Natural killer cell treated with Interleukin-12 subunit alpha and Interleukin-12 subunit beta and Interleukin-15 and Interleukin-18, amount 100 ng/mL, for 72 hours (primary cell): ENCODE measurements at places on chromosomes 6 and 20. TPM values are rescaled to one million over a fixed set of nuclear protein-coding genes. Genes with fewer than 3 reads are reported as not detected.

DNA sequence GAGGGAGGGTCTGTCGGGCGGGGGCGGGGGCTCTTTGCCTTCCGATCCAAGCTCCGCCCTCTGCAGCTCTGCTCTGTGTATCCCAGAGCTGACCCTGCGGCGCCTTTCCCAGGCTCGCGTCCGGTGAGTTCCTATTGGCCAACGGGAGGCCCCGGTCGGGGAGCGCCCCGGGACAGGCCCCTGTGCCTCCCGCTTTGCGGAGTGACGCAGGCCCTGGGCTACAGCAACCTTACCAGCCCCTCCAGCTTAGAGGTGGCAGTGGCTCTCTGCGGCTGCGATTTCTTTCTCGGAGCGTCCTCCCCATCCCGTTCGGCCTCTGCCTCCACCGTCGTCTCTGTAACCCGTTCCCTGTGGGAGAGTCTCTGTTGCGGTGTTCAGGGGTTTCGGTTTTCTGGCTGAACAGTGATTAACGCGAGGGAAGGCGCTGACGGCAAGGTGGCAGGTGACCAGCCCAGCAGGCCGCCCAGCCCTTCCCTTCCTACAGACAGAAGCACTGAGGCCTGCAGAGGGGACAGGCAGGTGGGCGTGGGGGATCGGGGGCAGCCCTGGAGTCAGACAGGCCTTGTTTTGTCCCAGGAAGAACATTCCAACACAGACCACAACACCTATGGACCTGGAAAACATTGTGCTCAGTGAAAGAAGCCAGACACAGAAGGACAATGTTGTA is 18.1 kb upstream of the CEBPB start:
- no peak overlapping the region for H3K27ac ChIP-seq
- no peaks in the 10 kb centered on the region for H3K36me3 ChIP-seq
- peaks cover 14% of the 10 kb centered on the region for H3K4me1 ChIP-seq
- peak; percentile 77 for DNase-seq
- peak overlapping the region; percentile 19 for H3K4me3 ChIP-seq

The PTGIS gene
- total RNA-seq, result 0.08 TPM

DNA sequence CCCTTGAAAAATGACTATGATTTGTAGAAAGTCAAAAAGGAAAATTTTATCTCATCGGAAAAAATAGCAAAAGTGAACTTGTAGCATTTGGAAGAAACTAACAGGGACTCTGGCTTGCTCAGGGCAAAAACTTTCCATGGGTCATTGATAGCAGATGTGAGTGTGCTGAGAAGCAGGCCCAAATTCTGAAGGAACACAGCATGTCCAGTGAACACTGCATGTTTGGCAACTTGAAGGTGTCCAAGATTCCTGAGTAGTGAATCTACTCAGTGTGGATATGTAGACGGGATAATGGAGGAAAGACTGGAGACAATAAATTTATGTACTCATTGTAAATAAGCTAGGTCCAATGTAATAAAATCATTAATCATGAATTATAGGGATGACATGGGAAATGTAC is 8.2 kb downstream of the SLC17A2 start:
- H3K36me3 ChIP-seq, result no peaks in the 10 kb centered on the region
- no peak for DNase-seq
- peaks cover 8% of the 10 kb centered on the region for H3K4me1 ChIP-seq

DNA sequence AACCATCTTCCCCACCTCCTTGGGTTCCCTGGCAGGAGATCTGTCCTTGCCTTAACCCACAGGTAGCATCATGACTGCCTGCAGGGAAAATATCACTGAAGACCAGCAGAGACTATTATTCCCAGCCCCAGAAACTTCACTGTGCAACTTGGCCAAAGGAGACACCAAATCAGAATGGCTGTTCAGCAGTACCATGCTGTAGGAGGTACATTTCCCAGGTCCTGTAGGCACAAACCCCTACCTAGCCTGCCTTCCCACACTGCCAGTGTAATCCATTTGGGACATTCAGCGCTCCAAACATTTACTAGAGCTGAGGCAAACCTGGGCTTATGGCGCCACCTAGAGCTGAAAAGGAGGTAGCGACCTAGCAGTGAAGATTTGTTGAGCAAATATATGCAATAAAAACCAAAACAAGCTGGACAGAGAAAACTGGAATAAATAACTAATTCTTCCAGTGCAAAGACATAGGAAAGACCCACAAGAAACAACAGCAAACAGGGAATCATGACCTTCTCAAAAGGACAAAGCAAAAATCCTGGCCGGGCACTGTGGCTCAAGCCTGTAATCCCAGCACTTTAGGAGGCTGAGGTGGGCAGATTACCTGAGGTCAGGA is 60.3 kb downstream of the VTA1 start:
- no peak overlapping the region for H3K4me3 ChIP-seq
- no peak overlapping the region for H3K27ac ChIP-seq
- H3K36me3 ChIP-seq, result peaks cover 33% of the 10 kb centered on the region
- H3K27me3 ChIP-seq, result no peaks in the 10 kb centered on the region
- DNase-seq, result no peak

GRCh38 chr20:10978019-10978702 is 304.4 kb upstream of the JAG1 start:
- H3K27me3 ChIP-seq, result peaks cover 2% of the 10 kb centered on the region
- H3K4me1 ChIP-seq, result no peaks in the 10 kb centered on the region
- H3K27ac ChIP-seq, result no peak overlapping the region
- H3K4me3 ChIP-seq, result no peak overlapping the region
- no peak for DNase-seq

GRCh38 chr20:51062065-51062464 is 39.2 kb upstream of the KCNG1 start:
- peak; percentile 68 for DNase-seq
- peaks cover 38% of the 10 kb centered on the region for H3K27me3 ChIP-seq
- peak overlapping the region; percentile 53 for H3K4me3 ChIP-seq
- H3K4me1 ChIP-seq, result peaks cover 16% of the 10 kb centered on the region

The TTBK1 gene
- 0.81 TPM for total RNA-seq

GRCh38 chr6:51553246-51554015 is 534.0 kb downstream of the PKHD1 start:
- H3K4me1 ChIP-seq, result no peaks in the 10 kb centered on the region
- H3K27me3 ChIP-seq, result no peaks in the 10 kb centered on the region
- H3K4me3 ChIP-seq, result no peak overlapping the region

DNA sequence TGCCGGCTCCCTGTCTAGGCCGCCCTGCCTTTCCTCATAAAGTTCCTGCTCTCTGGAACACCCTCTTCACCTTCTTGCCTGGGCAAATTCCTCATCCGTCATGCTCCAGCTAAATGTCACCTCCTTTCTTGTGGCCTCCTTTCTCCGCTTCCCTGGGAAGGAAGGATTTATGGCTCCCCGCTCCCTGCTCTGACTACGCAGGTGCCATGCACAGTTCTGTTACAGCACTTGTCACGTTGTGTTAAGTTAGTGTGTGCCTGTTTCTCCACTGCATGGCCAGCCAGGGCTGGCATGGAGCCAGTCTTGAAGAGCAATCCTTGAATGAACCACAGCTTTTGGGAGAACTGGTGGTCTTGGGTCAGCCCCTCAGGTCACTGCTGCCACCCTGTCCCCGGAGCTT is 61.7 kb downstream of the CD40 start:
- no peaks in the 10 kb centered on the region for H3K36me3 ChIP-seq
- H3K4me3 ChIP-seq, result no peak overlapping the region
- peaks cover 21% of the 10 kb centered on the region for H3K27me3 ChIP-seq
- DNase-seq, result no peak
- H3K27ac ChIP-seq, result no peak overlapping the region
- H3K4me1 ChIP-seq, result no peaks in the 10 kb centered on the region

GRCh38 chr6:167668019-167668753 is 158.5 kb upstream of the AFDN start:
- DNase-seq, result no peak
- H3K4me3 ChIP-seq, result no peak overlapping the region
- peaks cover 9% of the 10 kb centered on the region for H3K36me3 ChIP-seq
- no peak overlapping the region for H3K27ac ChIP-seq
- peaks cover 2% of the 10 kb centered on the region for H3K4me1 ChIP-seq

The PTCHD4 gene
- not detected for total RNA-seq

The CFB gene
- 0.40 TPM for total RNA-seq

DNA sequence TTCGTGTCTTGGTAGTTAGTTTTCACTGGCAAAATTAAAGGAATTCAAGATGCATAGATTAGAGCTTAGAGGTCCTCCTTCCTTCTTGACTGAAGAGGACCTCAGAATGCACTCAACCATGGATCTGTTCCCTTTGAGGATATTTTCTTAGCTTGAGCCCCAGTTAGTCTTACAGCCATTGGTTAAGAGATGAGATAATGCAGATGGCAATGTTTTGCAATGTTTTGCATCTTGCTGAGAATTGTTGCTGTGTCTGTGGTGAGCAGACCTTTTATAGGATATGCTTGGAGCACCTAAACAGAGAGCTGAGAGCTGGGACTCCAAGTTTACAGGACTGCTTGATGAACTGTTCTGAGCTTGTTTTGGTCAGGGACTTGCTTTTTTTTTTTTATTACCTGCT is 107.5 kb downstream of the TMEM170B start:
- H3K27ac ChIP-seq, result no peak overlapping the region
- DNase-seq, result no peak
- H3K4me3 ChIP-seq, result no peak overlapping the region
- no peaks in the 10 kb centered on the region for H3K36me3 ChIP-seq
- no peaks in the 10 kb centered on the region for H3K4me1 ChIP-seq

The SIRPG gene
- 2.4 TPM for total RNA-seq

DNA sequence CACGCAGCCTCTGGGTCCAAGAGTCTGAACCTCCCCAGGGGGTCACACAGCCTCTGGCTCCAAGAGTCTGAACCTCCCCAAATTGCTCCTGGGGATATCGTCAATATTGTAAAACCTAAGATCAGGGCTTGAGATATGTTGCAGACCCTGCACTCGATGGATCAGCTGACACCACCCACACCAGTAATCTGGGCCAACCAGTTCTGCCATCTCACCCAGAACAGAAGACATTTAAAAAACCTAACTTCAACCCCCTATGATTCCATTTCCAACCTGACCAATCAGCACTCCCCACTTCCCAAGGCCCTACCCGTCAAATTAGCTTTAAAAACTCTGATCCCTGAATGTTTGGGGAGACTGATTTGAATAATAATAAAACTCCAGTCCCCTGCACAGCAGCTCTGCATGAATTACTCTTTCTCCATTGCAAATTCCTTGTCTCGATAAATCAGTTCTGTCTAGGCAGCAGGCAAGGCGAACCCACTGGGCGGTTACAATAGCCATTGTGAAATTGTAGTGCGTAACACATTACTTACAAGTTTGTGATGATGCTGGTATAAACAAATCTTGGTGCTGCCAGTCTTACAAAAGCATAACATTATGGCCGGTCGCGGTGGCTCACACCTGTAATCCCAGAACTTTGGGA is 32.4 kb upstream of the FAM135A start:
- H3K27me3 ChIP-seq, result peaks cover 19% of the 10 kb centered on the region
- no peak overlapping the region for H3K27ac ChIP-seq
- no peak overlapping the region for H3K4me3 ChIP-seq

The FAM83C gene
- 0.10 TPM for total RNA-seq

The TFAP2C gene
- total RNA-seq, result not detected

The BANF2 gene
- not detected for total RNA-seq

GRCh38 chr20:15200147-15200565 is 862.7 kb upstream of the FLRT3 start:
- DNase-seq, result no peak
- no peaks in the 10 kb centered on the region for H3K36me3 ChIP-seq
- H3K27me3 ChIP-seq, result no peaks in the 10 kb centered on the region
- H3K4me1 ChIP-seq, result no peaks in the 10 kb centered on the region

- H3K27ac ChIP-seq, result no peak overlapping the region
- H3K27me3 ChIP-seq, result no peaks in the 10 kb centered on the region
- no peaks in the 10 kb centered on the region for H3K36me3 ChIP-seq
- DNase-seq, result no peak
- no peak overlapping the region for H3K4me3 ChIP-seq
- H3K4me1 ChIP-seq, result peaks cover under 1% of the 10 kb centered on the region
Measured at GRCh38 chr20:8299921-8300320, 167.9 kb downstream of the PLCB1 start.

The TOX2 gene
- total RNA-seq, result 4.0 TPM

GRCh38 chr6:32519118-32519909 is 10.8 kb downstream of the HLA-DRB5 start:
- H3K4me3 ChIP-seq, result no peak overlapping the region
- peaks cover 9% of the 10 kb centered on the region for H3K27me3 ChIP-seq
- no peaks in the 10 kb centered on the region for H3K36me3 ChIP-seq

- H3K4me1 ChIP-seq, result no peaks in the 10 kb centered on the region
- H3K36me3 ChIP-seq, result no peaks in the 10 kb centered on the region
- DNase-seq, result no peak
Measured at GRCh38 chr6:139570166-139570565, 195.7 kb upstream of the CITED2 start.

The ARMH2 gene
- 0.74 TPM for total RNA-seq

The CD24 gene
- not detected for total RNA-seq

GRCh38 chr6:135572051-135572450 is 74.5 kb upstream of the AHI1 start:
- no peak for DNase-seq
- peaks cover 24% of the 10 kb centered on the region for H3K4me1 ChIP-seq
- no peak overlapping the region for H3K27ac ChIP-seq
- no peaks in the 10 kb centered on the region for H3K27me3 ChIP-seq
- no peaks in the 10 kb centered on the region for H3K36me3 ChIP-seq
- H3K4me3 ChIP-seq, result no peak overlapping the region

DNA sequence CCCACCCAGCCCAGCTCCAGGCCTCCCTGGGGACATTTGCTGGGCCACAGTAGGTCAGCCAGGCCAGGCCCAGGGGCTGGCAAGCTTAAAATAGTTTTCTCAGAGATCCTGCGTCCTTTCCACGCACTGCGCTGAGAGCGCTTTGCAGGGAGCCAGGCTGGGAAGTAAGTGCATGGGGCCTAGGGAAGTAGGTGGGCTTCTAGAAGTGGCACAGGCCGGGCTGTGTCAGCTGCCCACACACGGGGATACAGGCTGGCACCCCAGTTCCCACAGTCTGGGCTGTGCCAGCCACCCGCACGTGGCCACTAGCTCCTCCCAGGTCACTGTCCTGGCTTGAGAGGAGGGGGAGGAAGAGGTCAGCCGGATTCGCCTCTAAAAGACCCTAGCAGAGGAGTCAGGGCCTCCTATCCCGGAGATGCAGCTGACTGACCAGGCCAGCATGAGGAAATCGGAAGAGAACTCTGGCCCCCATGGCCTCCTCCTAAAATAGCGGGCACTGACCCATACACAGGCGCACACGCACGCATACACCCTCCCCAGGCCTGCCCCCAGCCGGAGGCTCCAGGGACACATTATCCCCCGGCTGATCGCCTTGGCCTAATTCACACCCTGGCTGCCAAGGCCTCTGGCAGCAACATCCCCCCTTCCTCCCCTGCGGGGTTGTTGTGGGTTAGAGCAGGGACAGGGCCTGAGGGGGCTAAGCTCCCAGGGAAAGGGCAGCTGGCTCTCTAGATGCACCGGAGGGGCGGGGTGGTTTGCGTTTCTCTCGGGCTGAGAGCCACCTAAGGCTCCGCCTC is 5.4 kb downstream of the SLCO4A1 start:
- no peak overlapping the region for H3K27ac ChIP-seq
- no peaks in the 10 kb centered on the region for H3K27me3 ChIP-seq
- no peak overlapping the region for H3K4me3 ChIP-seq

The OOEP gene
- not detected for total RNA-seq
